NCI-H146 (cell line): ENCODE measurements at places on chromosomes 6 and 20.

DNA sequence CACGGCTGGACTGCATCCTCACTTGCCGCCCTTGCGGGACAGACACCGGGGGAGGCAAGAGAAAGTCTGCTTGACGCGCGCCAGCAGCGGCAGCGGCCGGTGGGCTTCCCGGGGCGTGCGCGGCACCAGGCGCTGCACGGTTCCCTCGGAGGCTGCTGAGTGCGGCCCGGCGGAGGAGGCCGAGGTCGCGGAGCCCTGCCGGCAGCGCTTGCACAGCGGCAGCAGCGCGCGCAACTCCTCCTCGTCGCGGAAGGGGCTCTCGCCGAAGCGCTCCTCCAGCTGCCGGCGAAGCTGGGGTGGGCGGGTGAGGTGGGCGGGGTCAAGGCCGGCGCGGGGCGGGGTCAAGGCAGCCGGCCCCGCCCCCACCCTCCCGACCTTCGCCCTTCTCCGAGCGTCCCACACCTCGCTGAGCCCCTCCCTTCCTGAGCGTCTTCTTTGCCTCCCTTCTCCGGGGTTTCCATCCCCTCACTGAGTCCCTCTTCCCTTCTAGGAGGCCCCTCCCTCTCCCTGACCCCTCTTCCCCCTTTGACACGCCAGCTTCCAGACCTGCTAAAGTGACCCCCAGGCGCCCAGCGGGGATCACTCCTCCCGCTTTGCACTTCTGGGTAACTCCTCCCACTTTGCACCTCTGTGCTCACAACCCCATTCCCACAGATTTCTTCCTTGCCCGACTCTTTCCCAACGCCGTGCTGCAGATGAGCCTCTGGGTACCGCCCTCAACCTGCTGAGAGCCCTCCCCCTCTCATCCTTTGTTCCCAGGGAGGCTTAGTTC, 8.8 kb downstream of the DUSP15 start:
- DNase-seq, result peak; percentile 96

- peak; percentile 8 for DNase-seq
Measured at GRCh38 chr20:53175135-53175780, 203.1 kb downstream of the TSHZ2 start.

GRCh38 chr6:89173634-89174033, 27.8 kb downstream of the PM20D2 start:
- no peak for DNase-seq

DNA sequence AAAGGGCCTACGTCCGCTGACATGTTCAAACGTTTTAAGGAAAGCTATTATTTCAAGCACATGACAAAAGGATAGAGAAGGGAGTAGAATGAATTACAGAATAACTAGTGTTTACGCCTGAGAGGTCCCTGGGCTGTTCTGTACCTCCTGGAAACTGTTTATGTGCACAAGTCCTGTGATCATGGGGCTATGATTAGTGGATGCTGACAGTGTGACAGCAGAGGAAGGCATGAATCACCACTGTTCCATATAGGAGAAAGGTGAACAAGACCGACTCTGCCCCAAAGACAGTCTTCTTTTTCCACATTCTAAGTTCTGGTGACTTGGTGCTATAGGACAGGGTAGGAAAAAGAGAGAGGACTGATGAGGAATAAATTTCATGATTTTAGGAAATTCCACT, 249.2 kb upstream of the PRDM1 start:
- no peak for DNase-seq

DNA sequence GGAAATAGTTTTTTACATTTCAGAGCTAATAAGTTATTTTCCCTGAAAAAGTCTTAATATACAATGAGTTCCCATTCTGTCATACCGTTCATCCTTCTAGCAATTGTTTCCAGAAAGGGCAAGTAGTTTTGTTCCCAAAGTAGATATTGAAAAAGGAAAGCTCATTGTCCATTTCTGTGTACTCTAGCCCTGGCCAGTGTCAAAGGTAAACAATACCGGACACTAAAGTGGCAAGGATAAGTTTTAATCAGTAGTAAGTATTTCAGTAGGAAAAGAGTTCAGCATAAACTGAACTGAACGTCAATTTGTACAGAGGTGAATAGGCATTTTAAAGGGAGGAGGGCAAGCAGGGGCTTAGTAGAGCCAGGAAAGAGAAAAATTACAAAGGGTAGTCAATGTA, 43.5 kb upstream of the CALHM6 start:
- DNase-seq, result no peak

DNA sequence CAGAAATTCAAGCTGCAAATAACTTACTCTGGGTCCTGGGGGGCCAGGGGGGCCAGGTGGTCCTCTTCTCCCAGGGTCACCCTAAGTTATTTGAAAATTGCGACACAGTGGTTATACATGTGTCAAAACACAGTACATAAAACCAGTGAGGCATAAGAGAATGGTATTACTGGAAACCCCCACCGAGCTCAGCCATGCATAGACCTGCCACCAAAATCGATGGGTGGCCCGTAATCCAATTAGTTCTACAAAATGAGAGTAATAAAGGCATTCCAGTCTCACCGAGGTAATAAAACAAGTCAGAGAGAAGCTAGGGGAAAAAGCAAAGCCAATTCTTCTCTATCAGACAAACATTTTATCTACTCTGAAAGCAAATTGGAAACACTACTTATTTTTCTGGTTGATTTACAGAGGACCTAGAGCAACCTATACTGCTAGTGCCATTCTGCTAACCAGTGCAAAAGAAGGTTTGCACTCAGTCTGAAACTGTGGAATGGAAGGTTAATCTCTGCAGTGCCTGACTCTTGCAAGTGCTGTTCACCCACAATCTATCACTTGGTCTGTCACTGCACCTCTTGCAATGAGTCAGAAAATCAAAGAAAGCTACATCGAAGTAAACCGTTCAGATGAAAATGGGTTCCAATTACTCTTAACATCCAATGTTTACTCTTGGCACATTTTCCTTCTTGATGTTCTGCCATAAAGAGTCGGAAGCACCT, 32.4 kb downstream of the COL9A1 start:
- DNase-seq, result no peak
